ENCODE measurements at places on chromosomes 11 and 22. TPM values are rescaled to one million over a fixed set of nuclear protein-coding genes. Genes with fewer than 3 reads are reported as not detected.
A peak's percentile ranks its signal among the peaks of the same experiment; 100 is the strongest.

Gene OR5A1
- total RNA-seq, result not detected

Gene PANX3
- not detected for total RNA-seq

DNA sequence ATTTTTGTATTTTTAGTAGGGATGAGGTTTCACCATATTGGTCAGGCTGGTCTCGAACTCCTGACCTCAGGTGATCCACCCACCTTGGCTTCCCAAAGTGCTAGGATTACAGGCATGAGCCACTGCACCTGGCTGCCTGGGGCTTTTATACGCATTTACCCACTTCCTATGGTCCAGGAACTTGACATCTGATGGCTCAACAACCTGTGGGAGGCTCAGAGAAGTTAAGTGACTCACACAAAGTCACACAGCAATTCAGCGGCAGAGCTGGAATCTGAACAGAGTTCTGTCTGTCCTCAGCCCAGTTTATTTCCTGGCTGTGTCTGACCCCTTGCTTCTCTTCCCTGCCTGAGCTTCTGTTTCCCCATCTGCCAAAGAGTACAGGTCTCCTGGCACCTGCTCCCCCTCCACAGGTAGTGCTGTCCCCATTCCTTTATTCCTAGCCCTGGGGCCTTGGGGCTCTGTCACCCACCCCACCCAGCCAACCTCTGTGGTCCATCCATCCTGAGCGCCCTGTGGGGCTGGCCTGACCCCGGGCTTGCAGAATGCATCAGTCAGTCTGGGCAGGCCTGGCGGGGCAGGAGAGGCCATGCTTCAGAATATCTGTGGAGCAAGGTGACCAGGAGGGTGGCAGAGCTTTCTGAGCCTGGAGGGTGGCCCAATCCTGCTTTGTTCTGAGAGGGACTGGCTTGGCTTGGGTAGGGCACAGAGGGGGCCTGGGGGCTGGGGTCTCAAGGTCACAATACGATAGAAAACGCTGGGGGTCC is 50.6 kb downstream of the CACNA1I start:
- no peak for DNase-seq

- DNase-seq, result peak; percentile 50
Measured at GRCh38 chr11:19918302-19919049, 205.8 kb downstream of the NAV2 start.

Gene CHID1
- 35.1 TPM for total RNA-seq

Measured in fibroblast of the aortic adventitia (primary cell).